ENCODE measurements at places on chromosomes 1 and 21.

DNA sequence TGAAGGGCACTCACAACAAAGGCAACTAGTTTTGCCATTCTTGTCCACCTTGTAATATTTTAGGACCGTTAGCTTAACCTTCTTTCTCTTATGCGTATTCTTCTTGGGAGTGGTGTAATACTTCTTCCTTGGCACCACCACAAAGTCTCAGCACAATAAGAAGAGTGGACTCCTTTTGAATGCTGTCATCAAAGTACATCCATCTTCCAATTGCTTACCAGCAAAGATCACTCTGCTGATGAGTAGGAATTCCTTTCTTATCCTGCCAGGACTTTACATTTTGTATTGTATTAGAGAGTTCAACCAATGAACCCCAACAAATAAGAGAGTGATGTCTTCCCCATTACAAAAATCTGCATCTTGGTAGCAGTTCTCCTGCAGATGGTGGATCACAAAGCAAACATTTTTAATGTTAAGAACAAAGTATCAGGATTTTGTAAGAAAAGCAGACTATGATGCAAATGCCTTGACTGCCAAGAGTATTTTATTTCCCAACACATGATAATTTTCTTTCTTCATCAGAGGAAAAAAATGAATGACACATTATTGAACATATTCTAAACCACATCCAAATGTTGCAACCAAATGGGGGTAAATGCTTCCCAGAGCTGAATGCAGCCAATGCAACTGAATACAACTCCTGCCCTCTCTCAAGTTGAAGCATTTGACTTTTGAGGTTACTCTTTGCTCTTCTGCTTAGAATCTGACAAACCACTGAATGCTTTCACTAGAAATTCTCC, 5.1 kb upstream of the ARNT start:
- no peak for DNase-seq

DNA sequence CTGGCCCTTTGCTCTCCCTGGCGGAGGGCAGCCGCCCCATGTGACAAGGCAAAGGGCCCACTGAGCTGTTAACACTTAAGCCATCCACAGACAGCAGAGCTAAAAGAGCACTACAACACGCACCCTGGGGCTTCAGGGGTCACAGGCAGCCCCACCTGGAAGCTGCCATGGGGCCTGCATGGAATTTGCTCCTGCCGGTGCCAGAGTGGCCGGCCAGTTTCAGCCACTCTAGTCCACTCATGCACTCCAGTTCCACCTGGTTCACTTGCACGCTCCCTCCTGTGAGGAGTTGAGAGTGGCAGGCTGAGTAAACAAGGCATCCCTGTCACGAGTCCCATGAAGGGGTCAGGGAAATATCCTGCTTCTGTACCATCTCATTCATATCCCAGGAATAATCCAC, 55.3 kb downstream of the RIMS3 start:
- no peak for DNase-seq

DNA sequence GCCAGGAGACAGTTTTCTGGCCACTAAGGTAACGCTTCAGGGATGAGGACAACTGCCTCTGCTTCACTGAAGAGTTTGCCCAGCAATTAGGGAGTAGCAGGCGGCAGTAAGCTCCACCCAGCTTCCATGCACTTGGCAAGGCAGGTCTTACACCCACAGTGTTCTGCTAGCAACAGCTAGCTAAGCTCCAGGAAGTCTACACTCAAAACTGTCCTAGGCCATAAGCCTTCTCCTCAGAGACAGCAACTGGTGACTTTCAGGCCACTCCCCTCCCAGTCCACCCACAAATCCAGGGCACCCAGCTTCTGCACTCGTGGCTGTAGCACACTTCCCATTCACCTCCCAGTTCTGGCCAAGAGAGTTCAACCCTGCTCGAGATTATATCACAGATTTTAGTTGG, 47.3 kb downstream of the KMO start:
- no peak for DNase-seq

- DNase-seq: no peak
Observed at GRCh38 chr1:181984006-181984405, 77.5 kb downstream of the ZNF648 start.

DNA sequence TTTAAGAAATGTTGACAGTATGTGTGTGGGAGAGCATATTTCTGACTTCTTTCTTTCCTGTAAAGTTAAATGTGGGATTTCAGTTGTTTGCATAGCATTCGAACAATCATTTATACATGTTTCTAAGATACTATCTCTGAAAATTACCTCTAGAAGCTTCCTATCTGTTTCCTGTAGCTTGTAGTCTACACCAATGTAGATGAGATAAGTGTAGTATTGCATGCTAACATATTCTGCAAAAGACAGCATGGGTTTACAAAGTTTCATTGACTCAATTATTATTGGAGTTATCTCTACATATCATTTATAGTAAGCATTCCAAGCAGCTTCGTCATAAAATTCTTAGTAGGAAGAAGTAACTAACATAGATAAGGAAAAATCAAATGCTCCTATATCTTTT, 98.9 kb upstream of the DPYD start:
- no peak for DNase-seq

DNA sequence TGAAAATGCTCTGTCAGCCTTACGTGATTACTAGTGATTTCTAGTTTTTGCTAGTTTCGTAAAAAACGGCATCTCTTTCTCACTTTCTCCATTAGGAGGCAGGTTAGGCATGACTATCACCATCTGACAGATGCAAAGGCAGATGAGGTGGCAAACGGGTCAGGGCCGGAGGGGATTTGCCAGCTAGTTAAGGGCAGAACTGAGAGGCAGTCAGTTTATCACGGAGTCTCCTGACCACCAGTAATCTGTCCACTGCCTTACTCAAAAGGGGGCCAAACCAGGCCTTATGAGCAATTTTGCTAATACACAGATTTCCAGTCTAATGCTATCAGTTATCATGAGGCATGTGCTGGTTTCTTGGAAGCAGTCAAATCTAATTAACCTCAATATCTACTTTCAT, 159.3 kb downstream of the TSEN15 start:
- DNase-seq: no peak
